ENCODE measurements at places on chromosomes 16 and 17. TPM values are rescaled to one million over a fixed set of nuclear protein-coding genes. Genes with fewer than 3 reads are reported as not detected.

The ZNF750 gene
- not detected for total RNA-seq

The SMIM22 gene
- not detected for total RNA-seq

The SCGB1C2 gene
- not detected for total RNA-seq

The SLC16A13 gene
- 15.0 TPM for total RNA-seq

The HSF5 gene
- total RNA-seq = 3.0 TPM

The PIMREG gene
- total RNA-seq = not detected

The OTOP2 gene
- not detected for total RNA-seq

The WNK4 gene
- total RNA-seq = 0.24 TPM

The SYT17 gene
- total RNA-seq = 3.6 TPM

The C16orf46 gene
- not detected for total RNA-seq

The TBC1D3K gene
- total RNA-seq = not detected

The KRTAP17-1 gene
- total RNA-seq = not detected

The ALOX15B gene
- total RNA-seq = not detected

The KRTAP3-2 gene
- total RNA-seq = not detected

The KRTAP4-4 gene
- not detected for total RNA-seq

The CDK5R1 gene
- 4.6 TPM for total RNA-seq

The ADGRG3 gene
- 4.9 TPM for total RNA-seq

The KRT20 gene
- not detected for total RNA-seq

The FBXL16 gene
- 13.7 TPM for total RNA-seq

The CPNE7 gene
- not detected for total RNA-seq

The CCL8 gene
- not detected for total RNA-seq

The ABCA10 gene
- total RNA-seq = 0.80 TPM

The PTX4 gene
- total RNA-seq = not detected

The DNASE1 gene
- total RNA-seq = 34.4 TPM

The ZNF263 gene
- 51.1 TPM for total RNA-seq

The FOXJ1 gene
- 1.4 TPM for total RNA-seq

The SLC47A1 gene
- total RNA-seq = 2.7 TPM

The SLC9A5 gene
- total RNA-seq = 2.7 TPM

The PRSS33 gene
- not detected for total RNA-seq

The MMP28 gene
- 2.9 TPM for total RNA-seq

Data from naive thymus-derived CD4-positive, alpha-beta T cell (primary cell).